Femur (tissue), 1 donor: ENCODE measurements at places on chromosomes 12 and 14.

GRCh38 chr14:72563676-72564075, 330.2 kb downstream of the DPF3 start:
- DNase-seq, result no peak

DNA sequence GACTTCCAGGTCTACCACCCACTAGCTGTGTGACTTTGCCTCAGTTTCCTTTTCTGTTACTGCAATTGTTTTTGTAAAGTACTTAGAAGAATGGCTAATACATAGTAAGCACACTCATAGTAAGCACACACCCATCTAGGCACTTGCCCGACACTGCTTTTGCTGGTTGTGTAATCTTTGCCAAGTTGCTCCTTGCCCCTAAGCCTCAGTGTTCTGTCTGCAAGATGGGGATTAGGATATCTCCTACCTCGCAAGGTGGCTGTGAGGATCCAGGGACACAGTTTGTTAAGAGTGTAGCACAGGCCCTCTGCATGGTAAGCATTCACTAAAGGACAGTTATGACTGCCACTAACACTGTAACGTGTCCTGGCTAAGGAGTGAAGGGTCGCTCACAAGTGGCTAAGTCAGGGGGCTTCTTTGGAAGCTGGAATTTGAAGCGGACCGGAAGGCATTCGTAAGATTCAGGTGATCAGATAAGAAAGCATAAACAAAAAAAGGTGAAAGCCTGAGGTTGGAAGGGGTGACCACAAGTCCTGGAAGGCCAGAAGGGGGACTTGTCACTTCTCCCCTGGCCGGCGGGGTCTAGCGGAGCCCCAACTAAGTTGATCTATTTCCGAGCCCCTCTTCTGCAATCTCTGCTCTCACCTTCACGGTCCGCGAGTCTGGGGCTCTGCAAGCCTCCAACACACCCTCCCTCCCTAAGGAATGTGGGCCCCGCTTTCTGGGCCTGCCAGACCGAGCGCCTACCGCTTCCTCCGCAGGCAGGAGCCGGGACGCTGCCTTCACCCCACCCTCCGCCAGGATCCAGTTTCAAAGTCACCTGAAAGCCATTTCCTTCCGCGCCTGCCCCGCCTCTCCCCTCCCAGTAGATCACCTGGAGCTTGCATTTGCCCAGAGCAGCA, 1.5 kb upstream of the PLEKHG3 start:
- DNase-seq, result peak; percentile 38

DNA sequence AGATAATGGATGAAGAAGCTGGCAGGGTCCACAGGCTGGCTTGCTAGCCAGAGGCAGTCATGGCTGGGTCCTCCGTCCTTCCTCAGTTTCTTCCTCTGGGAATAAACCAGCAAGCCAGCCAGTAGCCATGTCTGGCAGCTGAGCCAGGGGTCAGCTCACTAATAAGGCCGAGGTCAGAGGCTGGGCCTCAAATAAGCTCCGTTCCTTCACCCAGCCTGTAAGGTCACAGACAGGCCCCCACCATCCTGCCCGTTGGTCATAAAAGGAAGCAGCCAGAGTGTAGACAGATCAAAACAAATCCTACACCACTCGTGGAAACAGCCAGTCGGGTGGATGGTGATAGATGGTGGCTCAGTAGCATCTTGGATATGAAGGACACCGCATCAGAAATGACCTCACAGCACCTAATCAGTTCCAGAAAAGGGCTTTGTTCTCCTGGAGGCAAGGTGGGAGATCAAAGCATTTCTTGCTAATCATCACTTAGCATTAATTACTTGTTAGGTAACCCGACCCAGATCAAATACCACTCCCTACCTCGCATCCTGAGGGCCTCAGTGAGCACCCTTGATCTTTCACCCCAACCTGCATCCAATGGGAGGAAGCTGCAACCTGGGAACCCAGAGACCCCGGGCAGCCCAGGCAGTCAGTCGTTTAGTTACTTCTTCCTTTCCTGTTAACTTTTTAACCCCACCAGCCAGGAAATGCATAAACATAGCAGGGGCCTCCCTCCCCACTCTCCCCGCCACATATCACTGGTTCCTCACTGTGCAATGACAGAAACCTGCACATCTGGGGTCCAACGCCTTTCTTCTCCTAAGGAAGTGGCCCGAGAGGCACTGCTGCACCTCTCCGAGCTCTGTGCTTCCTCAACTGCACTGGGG, 90.2 kb downstream of the KDM2B start:
- peak; percentile 39 for DNase-seq

DNA sequence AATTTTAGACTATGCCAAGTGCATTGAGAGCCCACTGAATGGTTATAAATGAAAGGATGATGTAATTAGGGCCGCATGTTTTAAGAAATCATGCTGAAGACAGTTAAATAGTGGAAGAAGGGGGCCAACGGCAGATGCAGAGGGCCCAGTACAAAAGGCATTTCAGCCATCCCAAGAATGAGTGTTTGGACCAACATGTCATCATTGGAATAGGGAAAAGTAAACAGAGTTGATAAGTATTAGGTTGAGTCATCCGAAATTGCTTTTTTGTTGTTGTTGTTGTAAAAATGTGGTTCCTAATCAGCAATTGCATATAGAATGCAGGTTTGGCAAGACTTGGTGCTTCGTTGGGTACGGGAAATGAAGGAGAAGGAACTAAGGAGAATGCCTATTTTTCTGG, 29.5 kb downstream of the BMP4 start:
- no peak for DNase-seq

- no peak for DNase-seq
Measured at GRCh38 chr14:93056840-93057585, 58.7 kb downstream of the ITPK1 start.

- no peak for DNase-seq
Measured at GRCh38 chr12:7303230-7303629, 642 bp upstream of the ACSM4 start.

GRCh38 chr12:116060764-116061163, 216.7 kb downstream of the MED13L start:
- DNase-seq, result no peak

GRCh38 chr14:56570295-56570694, 9.3 kb upstream of the TMEM260 start:
- no peak for DNase-seq

- DNase-seq, result no peak
Measured at GRCh38 chr14:21267431-21267845, 1.8 kb downstream of the HNRNPC start.

GRCh38 chr12:97274386-97274785, 188.2 kb upstream of the RMST start:
- no peak for DNase-seq

DNA sequence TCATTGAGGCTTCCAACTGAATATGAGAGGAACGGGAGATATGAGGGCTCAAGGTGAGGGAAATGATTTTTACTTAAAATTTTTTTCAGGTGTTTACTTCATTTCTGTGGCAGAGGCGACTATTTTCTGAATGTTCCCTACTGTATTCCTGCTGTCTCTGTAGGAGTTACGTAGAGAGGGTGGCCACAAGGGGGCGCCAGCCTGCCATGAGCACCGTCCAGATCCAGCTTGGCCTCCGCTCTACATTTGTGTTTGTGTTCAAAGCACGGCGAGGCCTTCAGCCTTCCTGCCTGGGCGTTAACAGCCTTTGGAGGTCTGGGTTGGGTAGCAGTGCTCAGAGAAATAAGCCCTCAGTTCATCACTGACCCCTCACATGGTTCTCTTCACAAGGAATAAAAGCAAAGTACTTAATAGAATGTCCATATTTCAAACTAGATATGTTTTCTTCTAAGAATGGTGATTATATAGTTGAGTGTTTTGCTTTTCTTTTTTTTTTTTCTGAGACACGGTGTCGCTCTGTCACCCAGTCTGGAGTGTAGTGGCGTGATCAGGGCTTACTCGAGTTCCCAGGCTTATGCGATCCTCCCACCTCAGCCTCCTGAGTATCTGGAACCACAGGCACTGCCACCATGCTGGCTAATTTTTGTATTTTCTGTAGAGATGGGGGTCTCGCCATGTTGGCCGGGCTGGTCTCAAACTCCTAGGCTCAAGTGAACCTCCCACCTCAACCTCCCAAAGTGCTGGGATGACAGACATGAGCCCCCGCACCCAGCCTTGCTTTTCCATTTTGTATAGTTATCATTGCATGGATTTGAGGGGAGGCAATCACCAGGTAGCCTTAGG, 22.3 kb downstream of the CKB start:
- peak; percentile 90 for DNase-seq

DNA sequence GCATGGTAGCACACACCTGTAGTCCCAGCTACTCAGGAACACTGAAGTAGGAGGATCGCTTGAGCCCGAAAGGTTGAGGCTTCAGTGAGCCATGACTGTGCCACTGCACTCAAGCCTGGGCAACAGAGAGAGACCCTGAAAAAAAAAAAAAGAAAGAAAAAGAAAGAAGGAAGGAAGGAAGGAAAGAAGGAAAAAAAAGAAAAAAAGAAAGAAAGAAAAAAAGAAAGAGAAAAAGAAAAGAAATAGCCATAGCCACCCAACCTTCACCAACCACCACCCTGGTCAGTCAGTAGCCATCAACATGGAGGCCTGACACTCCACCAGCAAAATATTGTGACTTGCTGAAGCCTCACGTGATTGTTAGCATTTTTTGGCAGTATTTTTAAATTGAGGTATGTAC, 21.4 kb upstream of the TMEM263 start:
- DNase-seq, result no peak

DNA sequence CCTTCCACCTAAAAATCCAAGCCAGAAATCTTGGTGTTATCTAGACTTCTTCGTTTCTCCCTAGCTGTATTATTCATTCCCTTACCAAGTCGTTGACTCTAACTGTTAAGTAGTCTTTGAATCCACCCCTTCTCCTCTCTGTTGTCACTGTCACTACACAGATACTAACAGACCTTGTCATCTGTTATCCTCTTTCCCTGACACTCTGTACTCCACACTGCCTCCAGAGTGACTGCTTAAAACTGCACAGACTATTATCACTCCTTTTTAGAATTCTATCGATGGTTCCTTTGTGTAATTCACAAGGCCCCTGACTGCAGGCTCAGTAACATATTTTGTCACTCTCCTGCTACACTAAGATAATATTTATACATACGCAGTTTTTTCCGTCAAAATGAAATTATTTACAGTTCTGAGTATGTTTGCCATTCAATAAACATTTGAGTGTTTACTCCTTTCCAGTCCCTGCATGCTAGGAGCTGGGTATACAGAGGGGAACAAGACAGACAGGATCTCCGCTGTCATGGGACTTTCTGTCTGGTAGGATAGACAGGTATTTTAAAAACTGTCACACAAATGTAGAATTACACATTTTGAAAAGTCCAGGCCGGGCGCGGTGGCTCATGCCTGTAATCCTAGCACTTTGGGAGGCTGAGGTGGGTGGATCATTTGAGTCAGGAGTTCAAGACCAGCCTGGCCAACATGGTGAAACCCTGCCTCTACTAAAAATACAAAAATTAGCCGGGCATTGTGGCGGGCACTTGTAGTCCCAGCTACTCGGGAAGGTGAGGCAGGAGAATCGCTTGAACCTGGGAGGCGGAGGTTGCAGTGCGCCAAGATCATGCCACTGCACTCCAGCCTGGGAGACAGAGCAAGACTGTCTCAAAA, 3.8 kb downstream of the MARS1 start:
- DNase-seq, result no peak

DNA sequence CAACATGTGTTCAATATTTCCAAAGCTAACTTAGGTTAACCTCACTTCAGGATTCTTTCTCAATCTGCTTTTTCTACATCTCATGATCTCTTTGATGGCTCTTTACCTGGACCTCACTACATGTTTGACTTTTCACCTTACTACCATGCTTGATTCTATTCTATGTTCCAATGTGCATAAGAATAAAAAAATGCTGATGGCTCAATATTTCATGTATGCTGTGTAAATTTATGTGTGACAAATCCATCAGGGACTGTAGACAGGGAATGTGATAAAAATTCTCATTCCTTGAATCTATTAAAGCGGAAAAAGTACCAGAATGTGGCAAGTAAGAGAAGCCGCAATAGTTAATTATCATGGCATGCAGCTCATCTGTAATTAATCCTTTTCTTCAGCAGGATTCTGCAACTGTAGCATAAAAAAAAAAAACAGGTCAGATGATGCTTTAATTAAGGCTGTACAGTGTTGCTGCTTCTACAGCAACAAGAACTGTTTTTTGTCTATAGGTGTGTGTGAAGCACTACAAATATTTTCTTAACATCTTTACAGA, 276.9 kb upstream of the PRKD1 start:
- no peak for DNase-seq

- no peak for DNase-seq
Measured at GRCh38 chr12:124098101-124098757, 125.2 kb downstream of the ZNF664 start.

DNA sequence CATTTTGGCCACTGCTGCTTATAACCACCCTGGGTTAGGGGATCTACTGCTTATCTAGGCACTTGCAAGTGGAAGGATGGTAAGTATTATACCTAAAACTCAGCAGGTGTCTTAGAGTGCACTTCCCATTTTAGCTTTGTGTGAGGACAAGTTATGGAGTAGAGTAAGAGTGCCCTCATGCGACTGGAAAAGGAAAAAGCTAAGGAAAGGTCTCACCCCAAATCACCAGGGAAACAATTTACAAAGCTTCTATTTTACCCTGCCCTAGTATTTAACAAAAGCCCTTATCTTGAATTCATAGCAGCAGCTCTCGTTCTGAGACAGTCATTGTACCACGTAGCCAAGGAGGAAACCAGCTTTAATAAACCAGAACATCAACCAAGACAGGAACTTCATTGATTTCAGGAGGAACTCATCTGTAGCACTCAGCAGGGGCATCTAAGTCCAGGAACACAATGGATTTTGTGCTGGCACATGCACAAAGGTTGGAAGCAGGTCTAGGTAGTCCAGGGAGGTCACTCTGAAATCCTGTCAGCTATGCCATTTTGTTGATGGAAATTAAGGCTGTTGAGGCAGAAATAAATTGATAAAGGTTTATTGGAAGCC, 2.9 kb downstream of the RDH12 start:
- DNase-seq, result peak; percentile 25
